Dermis microvascular lymphatic vessel endothelial cell (primary cell): ENCODE measurements at places on chromosomes 6 and 20.

DNA sequence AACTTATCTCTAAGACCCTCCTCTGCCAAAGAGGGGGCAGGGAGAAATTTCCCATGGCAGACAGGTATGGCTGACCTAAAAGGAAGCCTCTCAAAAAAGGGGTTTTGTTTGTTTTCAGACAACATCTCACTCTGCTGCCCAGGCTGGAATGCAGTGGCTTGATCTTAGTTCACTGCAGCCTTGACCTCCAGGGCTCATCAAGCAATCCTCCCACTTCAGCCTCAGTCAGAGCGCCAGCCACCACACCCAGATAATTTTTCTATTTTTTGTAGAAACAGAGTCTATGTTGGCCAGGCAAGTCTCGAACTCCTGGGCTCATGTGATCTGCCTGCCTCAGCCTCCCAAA is 3.8 kb downstream of the EZR start:
- DNase-seq: no peak

GRCh38 chr6:81003156-81003555 is 749.3 kb downstream of the TENT5A start:
- DNase-seq: no peak

- DNase-seq: no peak
Observed at GRCh38 chr6:6516666-6517458, 71.7 kb upstream of the LY86 start.

GRCh38 chr6:35061651-35062410 is 79.3 kb downstream of the TCP11 start:
- no peak for DNase-seq

DNA sequence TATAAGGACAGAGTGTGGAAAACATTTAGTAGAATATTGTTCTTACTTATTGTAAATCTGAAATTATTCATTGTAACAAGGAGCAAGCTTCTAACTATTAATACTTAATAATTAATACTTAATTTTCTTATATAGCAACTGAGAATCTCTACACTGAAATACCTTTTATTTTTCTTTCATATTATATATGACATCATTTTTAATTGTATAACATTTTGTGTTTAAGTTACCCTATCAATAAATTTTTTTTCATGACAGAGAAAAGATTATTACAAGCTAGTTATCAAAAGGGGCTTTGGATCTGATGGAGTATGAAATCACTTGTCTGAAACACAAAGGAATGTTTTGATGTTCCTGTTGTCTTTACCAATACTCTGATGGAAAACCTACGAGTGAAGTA is 72.2 kb upstream of the CNKSR3 start:
- no peak for DNase-seq

GRCh38 chr6:12782136-12782535 is 65.6 kb downstream of the PHACTR1 start:
- DNase-seq: no peak

- DNase-seq: no peak
Observed at GRCh38 chr6:25452031-25452430, 172.9 kb downstream of the CARMIL1 start.

DNA sequence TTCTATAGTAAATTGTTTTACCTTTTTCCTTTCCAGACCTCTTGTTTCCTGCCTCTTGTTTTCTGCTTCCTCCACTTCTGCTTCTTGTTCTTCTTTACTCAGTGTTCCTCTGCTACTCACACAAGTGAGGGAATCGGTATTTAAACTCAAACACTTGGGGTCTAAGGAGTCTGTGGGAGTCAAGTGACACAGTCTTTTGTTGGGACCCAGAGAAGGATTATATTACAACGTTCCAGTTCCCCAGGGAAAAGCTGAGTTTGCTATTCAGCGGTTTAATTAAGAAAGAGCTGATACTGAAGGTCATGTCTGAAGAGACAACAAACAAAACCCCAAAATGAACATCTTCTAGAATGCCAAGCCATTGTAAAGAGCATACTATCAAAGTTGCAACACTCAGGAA is 107.8 kb upstream of the CITED2 start:
- DNase-seq: no peak

GRCh38 chr6:43987838-43988439 is 139.3 kb downstream of the MRPL14 start:
- no peak for DNase-seq

- DNase-seq: no peak
Observed at GRCh38 chr6:108686896-108687295, 126.2 kb downstream of the FOXO3 start.

DNA sequence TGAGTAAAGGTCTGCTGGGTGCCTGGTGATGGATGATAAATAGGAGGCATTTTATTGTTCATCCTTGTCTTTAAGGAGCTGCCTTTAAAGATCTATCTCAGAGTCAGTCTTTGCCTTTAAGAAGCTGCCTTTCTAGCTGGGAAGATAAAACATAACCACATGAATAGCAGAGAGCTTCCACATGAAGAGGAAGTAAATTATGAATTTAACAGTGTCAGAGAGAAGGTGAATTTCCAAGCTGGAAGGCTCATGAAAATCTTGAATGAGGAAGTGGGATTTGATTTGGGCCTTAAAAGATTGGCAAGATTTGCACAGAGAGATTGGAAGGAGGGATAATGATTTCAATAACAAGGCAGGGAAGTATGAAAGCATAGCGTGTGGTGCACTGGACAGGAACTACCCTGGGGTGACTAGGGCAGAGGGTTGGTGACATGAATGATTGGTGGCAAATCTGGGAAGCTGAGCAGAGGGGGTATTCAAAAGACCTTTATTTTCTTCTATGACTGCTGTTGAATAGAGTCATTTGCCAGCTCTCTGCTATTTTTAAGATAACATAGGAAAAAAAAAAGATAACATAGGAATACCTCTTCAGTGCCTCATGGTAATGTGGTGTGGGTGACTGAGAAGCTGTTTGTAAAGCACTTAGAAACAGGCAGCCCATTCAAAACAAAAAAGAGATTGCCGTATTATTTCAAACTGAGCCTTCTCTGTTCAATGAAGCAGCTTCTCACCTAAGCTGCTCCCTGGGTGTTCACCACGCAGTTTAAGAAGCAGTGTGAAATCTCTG is 591.6 kb downstream of the PKHD1 start:
- no peak for DNase-seq

DNA sequence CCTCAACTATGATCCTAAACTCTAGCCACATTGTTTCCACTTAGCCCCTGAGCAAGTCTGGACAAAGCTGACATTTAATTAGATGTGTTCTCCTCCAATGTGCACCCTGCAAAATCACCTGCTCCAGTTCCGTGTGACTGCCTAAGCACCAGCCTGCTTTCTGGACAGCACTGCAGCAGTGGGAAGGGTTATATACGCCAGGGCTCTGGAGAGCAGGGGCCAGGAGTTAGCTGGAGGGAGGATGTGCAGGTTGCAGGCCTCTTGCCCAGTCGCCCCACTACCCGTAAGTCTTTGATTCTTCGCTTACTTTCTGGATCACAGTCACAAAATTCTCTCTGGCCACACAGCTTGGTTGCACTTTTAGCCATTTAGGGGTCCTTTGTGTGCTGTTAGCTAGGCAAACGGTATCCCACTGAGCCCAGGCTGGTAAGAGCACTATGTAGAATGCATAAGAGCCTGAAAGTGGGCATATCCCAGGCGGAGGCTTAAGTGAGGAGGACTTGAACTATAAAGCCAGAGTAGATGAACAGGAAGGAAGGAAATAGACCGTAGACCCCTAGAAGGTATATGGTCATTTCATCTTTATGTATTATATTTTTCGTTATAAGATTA is 10.7 kb upstream of the PLEKHG1 start:
- no peak for DNase-seq

GRCh38 chr6:15044146-15044882 is 201.6 kb upstream of the JARID2 start:
- no peak for DNase-seq

GRCh38 chr6:2939315-2940009 is 31.9 kb downstream of the SERPINB6 start:
- DNase-seq: no peak

GRCh38 chr6:159760602-159761057 is 1.2 kb upstream of the ACAT2 start:
- no peak for DNase-seq

DNA sequence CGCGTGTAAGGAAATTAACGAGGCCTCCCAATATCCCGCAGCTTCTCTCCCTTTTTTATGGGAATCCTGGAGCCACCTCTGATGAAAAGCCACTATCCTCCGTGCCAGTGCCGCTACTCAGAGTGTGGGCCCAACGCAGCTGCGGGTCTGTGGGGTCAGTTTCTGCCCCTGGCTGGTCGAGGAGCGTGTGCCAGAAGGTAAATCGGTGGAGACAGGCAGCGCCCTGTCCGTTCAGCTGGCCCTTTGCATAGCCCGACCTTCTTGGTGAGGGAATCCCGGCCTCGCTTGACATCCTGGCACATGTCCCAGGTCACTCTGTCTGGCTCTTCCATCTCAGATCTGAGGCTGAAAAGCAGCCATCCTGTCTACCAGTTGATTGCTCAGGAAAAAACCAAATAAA is 4.6 kb downstream of the THBS2 start:
- DNase-seq: no peak

DNA sequence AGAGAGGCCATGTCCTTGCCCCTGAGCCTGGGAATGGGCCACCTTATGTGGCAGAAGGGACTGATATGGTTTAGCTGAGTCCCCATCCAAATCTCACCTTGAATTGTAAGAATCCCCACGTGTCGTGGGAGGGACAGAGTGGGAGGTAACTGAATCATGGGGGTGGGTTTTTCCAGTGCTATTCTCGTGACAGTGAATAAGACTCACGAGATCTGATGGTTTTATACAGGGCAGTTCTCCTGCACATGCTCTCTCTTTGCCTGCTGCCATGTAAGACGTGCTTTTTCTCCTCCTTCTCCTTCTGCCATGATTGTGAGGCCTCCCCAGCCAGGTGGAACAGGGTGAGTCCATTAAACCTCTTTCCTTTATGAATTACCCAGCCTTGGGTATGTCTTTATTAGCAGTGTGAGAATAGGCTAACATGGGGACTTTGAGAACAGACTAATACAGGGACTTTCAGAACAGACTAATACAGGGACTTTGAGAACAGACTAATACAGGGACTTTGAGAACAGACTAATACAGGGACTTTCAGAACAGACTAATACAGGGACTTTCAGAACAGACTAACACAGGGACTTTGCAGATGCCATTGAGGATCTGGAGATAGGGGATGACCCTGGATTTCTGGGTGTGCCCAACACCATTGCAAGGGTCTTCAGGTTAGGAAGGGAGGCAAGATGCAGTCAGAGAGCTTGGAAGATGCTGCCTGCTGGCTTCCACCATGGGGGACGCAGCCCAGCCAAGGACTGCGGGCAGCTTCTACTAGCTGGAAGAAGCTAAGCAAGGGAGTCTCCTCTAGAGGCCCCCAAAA is 86.9 kb downstream of the RAMACL start:
- DNase-seq: no peak

DNA sequence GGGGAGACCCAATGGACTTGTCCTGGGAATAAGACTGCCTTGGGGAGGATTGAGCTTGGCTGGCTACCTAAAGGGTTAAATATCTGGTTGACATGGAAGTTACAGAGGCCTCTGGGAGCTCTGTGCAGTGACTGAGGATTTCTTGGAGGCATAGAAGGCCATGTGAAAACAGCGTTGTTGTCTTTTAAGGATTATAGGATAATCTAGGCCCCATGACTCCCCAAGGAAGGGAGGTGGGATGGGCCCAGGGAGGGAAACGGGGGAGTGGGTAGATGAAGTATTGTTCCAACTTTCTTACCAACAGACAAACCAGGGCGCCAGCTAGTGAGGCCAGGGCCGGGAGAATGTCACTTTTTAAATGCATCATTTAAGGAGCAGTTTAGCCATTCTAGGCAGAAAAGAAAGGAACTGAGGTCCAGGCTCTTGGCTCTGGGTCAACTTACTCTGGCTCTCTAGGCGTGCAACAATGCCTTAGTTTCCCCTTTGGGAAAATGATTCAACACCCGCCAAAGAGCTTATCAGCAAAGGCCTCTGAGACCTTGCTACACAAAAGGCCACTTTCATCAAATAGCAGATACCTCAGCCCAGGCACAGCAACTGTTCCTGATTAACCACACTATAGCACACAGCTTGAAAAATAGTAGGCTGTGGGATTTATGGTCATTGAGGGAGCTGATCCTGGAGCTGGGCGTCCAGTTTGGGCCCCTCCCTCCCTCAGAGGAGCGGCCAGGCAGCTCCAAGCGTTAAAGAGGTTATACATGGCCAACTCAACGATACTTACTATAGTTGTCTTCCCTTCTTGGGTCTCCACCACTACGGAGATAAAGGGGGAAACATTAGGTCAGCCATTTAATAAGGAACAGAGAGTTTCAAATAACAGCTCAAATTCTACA is 7.0 kb downstream of the MRPS18A start:
- no peak for DNase-seq

DNA sequence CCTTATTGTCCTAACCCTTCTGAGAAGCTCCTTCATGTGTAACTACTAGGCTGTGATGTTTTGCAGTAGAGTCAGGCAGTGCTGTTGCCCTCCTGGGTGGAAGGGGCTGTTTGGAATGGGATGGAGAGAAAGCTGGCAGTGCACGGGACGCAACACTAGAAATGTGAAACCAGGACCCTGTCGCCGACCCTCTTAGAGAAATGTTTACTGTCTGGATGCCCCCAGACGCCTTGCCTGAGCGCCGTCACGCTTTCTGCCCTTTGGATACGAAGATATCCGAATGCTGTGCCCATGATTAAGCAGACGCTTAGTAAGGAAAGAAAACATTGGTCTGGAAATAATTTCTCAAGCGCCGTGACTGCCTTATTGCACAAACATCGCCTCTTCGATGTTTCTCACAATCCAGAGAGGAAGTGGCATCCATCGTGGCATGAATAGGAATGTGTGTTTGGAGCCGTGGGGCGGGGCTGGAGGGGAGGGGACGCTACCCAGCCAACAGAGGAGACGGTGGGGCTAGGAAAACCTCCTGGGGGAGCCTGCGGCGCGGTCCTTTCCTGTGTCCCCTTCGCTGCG is 661 bp upstream of the PPP1R14C start:
- DNase-seq: no peak

GRCh38 chr20:63091901-63092659 is 85.3 kb upstream of the BHLHE23 start:
- DNase-seq: no peak

DNA sequence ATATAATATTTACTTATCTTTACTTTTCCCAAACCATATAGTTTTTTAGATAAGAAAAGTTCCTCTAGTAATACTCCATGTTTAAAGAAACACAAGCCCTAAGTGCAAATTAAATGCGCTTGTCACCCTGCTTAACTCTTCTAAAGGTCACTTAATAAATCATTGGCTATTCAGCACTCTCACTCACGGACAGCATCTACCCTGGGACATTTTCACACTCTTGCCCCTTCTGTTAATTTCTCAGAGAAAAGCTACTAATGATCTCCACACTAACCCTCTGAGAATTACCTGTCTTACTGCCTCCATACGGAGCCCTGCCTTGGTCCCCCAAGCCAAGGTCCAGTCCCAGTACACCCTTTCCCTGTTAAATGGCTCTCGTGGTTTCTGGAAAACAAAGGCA is 102.2 kb downstream of the NRN1 start:
- DNase-seq: no peak
